ENCODE measurements at places on chromosomes 5 and 9. TPM values are rescaled to one million over a fixed set of nuclear protein-coding genes. Genes with fewer than 3 reads are reported as not detected.

Gene SGCD
- total RNA-seq = 26.6 TPM

Gene ITGA1
- 54.8 TPM for total RNA-seq

Gene SLC46A2
- 0.64 TPM for total RNA-seq

Gene NSG2
- total RNA-seq = 0.76 TPM

Gene MEIKIN
- total RNA-seq = not detected

Gene LAMC3
- 47.9 TPM for total RNA-seq

Gene PCDHB2
- total RNA-seq = 6.2 TPM

Gene IER5L
- total RNA-seq = 97.3 TPM

Gene NPDC1
- total RNA-seq = 28.6 TPM

Gene ERBIN
- total RNA-seq = 126 TPM

Gene GAS1
- total RNA-seq = 86.9 TPM

Gene GRAMD2B
- total RNA-seq = 22.5 TPM

Gene PRRX2
- 2.1 TPM for total RNA-seq

Gene CORO2A
- 1.4 TPM for total RNA-seq

Gene INSL6
- total RNA-seq = not detected

Gene TTC23L
- total RNA-seq = 1.6 TPM

Gene QSOX2
- 11.9 TPM for total RNA-seq

Gene PCDH12
- total RNA-seq = 30.1 TPM

Gene DMRT3
- 0.58 TPM for total RNA-seq

Gene HACD4
- 2.6 TPM for total RNA-seq

Gene ADAMTSL2
- total RNA-seq = 8.9 TPM

Gene ELOVL7
- 18.4 TPM for total RNA-seq

Gene IGFBPL1
- total RNA-seq = 2.2 TPM

Gene TMC1
- 0.41 TPM for total RNA-seq
